ENCODE measurements at places on chromosomes 1 and 21. TPM values are rescaled to one million over a fixed set of nuclear protein-coding genes. Genes with fewer than 3 reads are reported as not detected.

Gene CCDC181
- 0.85 TPM for total RNA-seq

Gene TRIM67
- total RNA-seq = 0.39 TPM

Gene C1orf115
- 0.85 TPM for total RNA-seq

Gene MYCBP
- 2.7 TPM for total RNA-seq

Gene OR2L3
- total RNA-seq = not detected
